ENCODE measurements at places on chromosomes 5 and 9.
A peak's percentile ranks its signal among the peaks of the same experiment; 100 is the strongest.

DNA sequence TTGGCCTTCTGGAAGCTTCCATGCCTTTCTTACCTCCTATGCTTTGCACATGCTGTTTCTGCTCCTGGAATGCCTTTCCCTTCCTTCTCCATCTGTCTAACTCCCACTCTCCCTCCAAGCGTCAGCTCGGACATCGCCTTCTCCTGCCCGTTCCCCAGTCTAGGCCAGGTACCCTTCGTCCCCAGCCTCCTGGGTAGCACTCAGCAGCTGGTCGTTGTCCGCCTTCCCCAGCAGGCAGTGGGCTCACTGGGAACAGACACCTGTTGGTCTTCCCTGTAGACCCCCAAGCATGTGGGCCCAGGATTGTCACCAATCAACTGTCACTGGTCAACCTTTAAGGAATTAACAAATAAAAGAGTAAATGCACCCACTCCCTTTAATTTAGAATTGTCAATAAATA is 202.2 kb downstream of the RGS3 start:
- H3K36me3 ChIP-seq = no peaks in the 10 kb centered on the region
- peaks cover 17% of the 10 kb centered on the region for H3K27me3 ChIP-seq
- no peak overlapping the region for H3K27ac ChIP-seq
- DNase-seq = no peak
- no peak overlapping the region for H3K4me3 ChIP-seq

GRCh38 chr5:168318240-168318639 is 26.8 kb downstream of the WWC1 start:
- H3K27ac ChIP-seq = no peak overlapping the region
- no peak for DNase-seq
- no peaks in the 10 kb centered on the region for H3K27me3 ChIP-seq
- H3K4me1 ChIP-seq = peaks cover 19% of the 10 kb centered on the region

- H3K36me3 ChIP-seq = no peaks in the 10 kb centered on the region
- no peak overlapping the region for H3K27ac ChIP-seq
- no peaks in the 10 kb centered on the region for H3K27me3 ChIP-seq
- H3K4me1 ChIP-seq = no peaks in the 10 kb centered on the region
- DNase-seq = no peak
Observed at GRCh38 chr5:60794691-60795090, 49.4 kb downstream of the ELOVL7 start.

DNA sequence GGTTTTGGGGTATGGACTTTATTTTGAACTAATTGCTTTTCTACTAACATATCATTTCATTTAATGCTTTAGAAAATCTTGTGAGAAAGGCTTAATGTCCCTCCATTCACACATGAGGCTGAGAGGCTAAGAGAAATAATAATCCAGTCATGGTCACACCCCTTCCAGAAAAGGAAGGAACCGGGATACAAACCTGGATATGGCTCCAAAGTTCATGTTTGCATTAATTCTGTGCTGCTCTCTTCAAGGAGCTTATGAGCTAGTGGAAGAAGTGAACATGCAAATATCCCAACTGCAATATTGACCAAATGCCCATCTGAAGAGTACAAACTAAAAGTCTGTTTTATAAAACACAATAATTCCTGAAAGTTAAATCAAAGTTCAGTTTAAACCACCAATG is 732.1 kb upstream of the RIOK2 start:
- no peak for DNase-seq
- H3K27me3 ChIP-seq = no peaks in the 10 kb centered on the region
- no peak overlapping the region for H3K27ac ChIP-seq
- H3K36me3 ChIP-seq = no peaks in the 10 kb centered on the region
- H3K4me1 ChIP-seq = no peaks in the 10 kb centered on the region
- H3K4me3 ChIP-seq = no peak overlapping the region

- H3K4me3 ChIP-seq = no peak overlapping the region
- DNase-seq = peak; percentile 40
- no peaks in the 10 kb centered on the region for H3K4me1 ChIP-seq
- H3K27me3 ChIP-seq = no peaks in the 10 kb centered on the region
Observed at GRCh38 chr5:173051746-173052145, 4.4 kb upstream of the CREBRF start.

- H3K27me3 ChIP-seq = no peaks in the 10 kb centered on the region
- DNase-seq = peak; percentile 65
- no peaks in the 10 kb centered on the region for H3K36me3 ChIP-seq
- H3K4me3 ChIP-seq = no peak overlapping the region
Observed at GRCh38 chr5:8756498-8757084, 789.3 kb downstream of the SEMA5A start.

DNA sequence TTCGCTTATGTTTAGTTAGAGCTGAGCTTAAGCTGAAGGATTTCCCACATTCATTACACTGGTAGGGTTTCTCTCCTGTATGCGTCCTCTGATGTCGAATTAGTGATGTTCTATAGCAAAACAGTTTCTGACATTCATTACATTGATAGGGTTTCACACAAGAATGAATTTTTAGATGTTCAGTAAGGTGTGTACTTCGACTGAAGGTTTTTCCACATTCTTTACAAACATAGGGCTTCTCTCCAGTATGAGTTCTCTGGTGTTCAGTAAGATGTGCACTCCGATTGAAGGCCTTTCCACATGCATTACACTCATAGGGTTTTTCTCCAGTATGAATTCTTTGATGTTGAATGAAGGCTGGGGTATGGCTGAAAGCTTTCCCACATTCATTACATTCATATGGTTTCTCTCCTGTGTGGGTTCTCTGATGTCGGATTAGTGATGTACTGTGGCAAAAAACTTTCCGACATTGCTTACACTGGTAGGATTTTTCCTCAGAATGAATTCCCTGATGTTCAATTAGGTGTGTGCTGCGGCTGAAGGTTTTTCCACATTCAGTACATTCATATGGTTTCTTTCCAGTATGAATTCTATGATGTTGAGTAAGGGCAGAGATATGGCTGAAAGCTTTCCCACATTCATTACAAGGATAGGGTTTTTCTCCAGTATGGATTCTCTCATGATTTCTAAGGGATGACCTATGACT is 14.6 kb downstream of the ZNF883 start:
- no peaks in the 10 kb centered on the region for H3K4me1 ChIP-seq
- peaks cover 16% of the 10 kb centered on the region for H3K36me3 ChIP-seq
- no peak overlapping the region for H3K27ac ChIP-seq
- DNase-seq = no peak
- no peak overlapping the region for H3K4me3 ChIP-seq

GRCh38 chr5:111095982-111096381 is 3.8 kb downstream of the WDR36 start:
- no peak overlapping the region for H3K27ac ChIP-seq
- peaks cover 2% of the 10 kb centered on the region for H3K4me1 ChIP-seq
- DNase-seq = no peak
- H3K27me3 ChIP-seq = no peaks in the 10 kb centered on the region

Measured in mesenchymal stem cell (in vitro differentiated cells and primary cell).